Activated CD4-positive, alpha-beta T cell treated with anti-CD3 and anti-CD28 coated beads for 36 hours (primary cell): ENCODE measurements at places on chromosomes 7 and 10. TPM values are rescaled to one million over a fixed set of nuclear protein-coding genes. Genes with fewer than 3 reads are reported as not detected.
A peak's percentile ranks its signal among the peaks of the same experiment; 100 is the strongest.

DNA sequence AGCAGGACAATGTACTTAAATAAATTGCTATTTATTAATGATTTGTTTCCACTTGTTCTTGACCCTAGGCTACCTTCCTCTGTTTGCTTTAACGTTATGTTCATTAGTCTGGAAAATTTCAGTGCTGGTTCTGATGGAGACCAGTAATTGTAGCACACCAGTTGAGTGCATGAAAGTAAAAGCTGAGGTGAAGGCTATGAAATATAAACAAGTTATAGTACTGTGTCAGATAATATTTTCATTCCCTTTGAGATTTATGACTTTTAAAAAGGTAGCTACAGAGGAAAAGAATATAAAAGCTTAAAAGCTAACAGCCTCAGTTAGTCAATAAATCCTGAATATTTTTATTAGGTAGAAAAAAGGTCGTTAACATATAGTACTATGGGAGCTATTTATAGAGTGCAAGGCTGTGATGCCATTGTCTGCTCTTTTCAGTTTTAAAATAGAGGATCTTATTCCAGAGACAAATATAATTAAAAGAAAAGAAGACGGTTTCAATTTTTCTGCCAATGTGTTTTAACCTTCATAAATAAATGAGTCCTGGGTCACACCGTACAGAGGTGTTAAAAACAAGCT lies 351.8 kb upstream of the ETV1 start:
- no peak for DNase-seq
- H3K27ac ChIP-seq, result no peak overlapping the region
- H3K36me3 ChIP-seq, result no peaks in the 10 kb centered on the region
- no peak overlapping the region for H3K4me3 ChIP-seq

GRCh38 chr7:15504351-15504750 lies 57.5 kb downstream of the AGMO start:
- no peaks in the 10 kb centered on the region for H3K4me1 ChIP-seq
- H3K4me3 ChIP-seq, result no peak overlapping the region
- H3K27me3 ChIP-seq, result no peaks in the 10 kb centered on the region
- no peaks in the 10 kb centered on the region for H3K36me3 ChIP-seq

GRCh38 chr7:114021135-114021534 lies 102.3 kb upstream of the PPP1R3A start:
- H3K27ac ChIP-seq, result no peak overlapping the region
- no peak for DNase-seq
- H3K4me3 ChIP-seq, result no peak overlapping the region
- peaks cover 2% of the 10 kb centered on the region for H3K27me3 ChIP-seq

DDC gene
- total RNA-seq, result 0.28 TPM

SPDYE2B gene
- not detected for total RNA-seq

- H3K27ac ChIP-seq, result no peak overlapping the region
- DNase-seq, result no peak
- H3K4me3 ChIP-seq, result no peak overlapping the region
- no peaks in the 10 kb centered on the region for H3K27me3 ChIP-seq
- H3K4me1 ChIP-seq, result no peaks in the 10 kb centered on the region
Measured at GRCh38 chr7:67448271-67448670, 451.6 kb downstream of the TYW1 start.

GRCh38 chr7:47374538-47374937 lies 207.4 kb downstream of the TNS3 start:
- H3K36me3 ChIP-seq, result no peaks in the 10 kb centered on the region
- H3K27ac ChIP-seq, result no peak overlapping the region
- H3K27me3 ChIP-seq, result peaks cover 3% of the 10 kb centered on the region
- no peaks in the 10 kb centered on the region for H3K4me1 ChIP-seq

- H3K4me3 ChIP-seq, result no peak overlapping the region
- H3K27me3 ChIP-seq, result no peaks in the 10 kb centered on the region
- no peaks in the 10 kb centered on the region for H3K36me3 ChIP-seq
- no peak for DNase-seq
- H3K4me1 ChIP-seq, result no peaks in the 10 kb centered on the region
Measured at GRCh38 chr7:45506059-45506458, 68.1 kb upstream of the ADCY1 start.

DNA sequence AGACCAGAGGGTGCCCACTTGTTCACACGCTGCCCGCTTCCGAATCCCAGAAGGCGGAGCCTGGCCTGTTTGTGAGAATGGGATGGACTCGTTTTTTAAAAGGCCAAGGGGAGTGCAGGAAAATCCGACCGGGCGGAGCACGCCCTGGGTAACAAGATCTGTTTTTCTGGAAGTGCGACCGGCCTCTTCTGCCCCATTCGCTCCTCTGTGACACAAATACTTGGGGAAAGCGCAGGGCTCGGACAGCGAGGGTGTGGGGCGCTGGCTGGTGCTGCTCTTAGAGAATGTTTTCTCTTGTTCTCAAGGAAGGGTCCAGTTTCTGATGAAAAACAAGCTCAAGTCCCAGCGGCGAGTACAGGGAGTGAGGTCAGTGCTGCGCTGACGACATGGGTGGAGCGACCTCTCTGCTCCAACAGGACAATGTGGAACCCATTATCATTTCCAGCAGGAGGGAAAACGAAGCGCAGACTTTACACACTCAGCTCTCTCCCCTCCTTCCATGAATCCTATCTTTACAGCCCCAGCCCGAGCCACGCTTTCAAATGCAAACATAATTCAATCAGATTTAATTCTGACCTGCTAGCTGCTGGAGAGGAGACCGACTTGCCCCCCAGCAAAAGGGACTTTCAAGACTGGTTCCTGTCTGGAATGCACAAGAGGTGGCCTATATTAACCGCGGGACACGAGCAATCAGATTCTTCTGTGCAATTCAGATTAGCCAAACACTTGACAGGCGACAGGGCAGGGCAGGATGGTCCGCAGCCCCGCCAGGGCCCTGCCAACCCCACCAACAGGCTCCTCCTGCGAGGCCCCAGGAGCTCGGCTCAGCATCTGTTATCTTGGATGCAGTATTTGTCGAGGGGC lies 1.1 kb downstream of the RADIL start:
- H3K27me3 ChIP-seq, result peaks cover 20% of the 10 kb centered on the region
- H3K27ac ChIP-seq, result no peak overlapping the region
- DNase-seq, result peak; percentile 13
- peak overlapping the region; percentile 64 for H3K4me3 ChIP-seq
- peaks cover 10% of the 10 kb centered on the region for H3K4me1 ChIP-seq

- H3K4me1 ChIP-seq, result peaks cover 63% of the 10 kb centered on the region
- H3K27ac ChIP-seq, result peak within 1 kb of the TSS; percentile 81
- peaks cover 22% of the 10 kb centered on the region for H3K36me3 ChIP-seq
- peak within 1 kb of the TSS; percentile 82 for H3K4me3 ChIP-seq
- DNase-seq, result peak; percentile 79
- no peaks in the 10 kb centered on the region for H3K27me3 ChIP-seq
Measured at GRCh38 chr10:102714621-102715455, at the start of gene SFXN2. TSS of gene SFXN2 (plus strand) at chr10:102714636. CDS start at chr10:102726637, 12,001 bp downstream.
